NCI-H1048 (cell line): ENCODE measurements at places on chromosomes 1 and 21.
A peak's percentile ranks its signal among the peaks of the same experiment; 100 is the strongest.

GRCh38 chr1:62717483-62717882, 29.3 kb upstream of the DOCK7 start:
- no peak for DNase-seq

DNA sequence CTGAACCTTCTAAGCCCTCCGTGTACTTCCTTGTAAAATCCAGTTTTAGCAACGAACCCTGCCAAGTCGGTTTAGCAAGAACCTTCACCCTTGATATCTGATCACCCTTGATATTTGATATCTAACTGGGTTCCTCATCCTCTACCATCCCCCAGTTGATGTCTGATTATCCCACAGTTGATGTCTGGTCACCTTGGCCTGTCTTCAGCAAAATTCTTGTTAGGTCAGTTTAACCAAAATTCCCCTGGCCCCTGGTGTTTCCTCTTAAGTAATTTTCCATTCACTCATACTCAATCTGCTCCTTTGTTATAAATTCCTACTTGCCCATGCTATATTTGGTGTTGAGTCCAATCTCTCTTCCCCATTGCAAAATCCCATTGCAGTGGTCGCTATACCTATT, 114.5 kb upstream of the ZNHIT6 start:
- DNase-seq = no peak

DNA sequence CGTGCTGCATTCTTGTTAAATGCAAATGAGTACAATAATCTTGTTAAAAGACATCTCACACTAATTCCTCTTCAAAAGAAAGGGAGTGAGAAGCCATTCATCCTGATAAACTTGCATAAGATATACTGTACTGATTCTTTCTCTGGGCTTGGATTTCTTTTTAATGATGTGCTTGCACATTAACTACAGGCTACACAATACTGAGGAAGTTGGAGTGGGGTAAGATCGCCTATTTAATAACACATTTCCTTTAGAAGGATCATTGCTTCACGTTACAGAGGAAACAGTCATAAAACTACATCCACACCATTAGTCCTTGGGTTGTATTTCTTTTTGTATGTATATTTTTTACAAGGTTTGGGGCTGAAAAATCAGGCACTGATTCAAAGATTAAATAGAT, 36.6 kb downstream of the NRIP1 start:
- no peak for DNase-seq

- no peak for DNase-seq
Observed at GRCh38 chr1:243313635-243314536, 58.0 kb downstream of the SDCCAG8 start.

GRCh38 chr1:184473176-184473966, 86.5 kb downstream of the C1orf21 start:
- DNase-seq = no peak

DNA sequence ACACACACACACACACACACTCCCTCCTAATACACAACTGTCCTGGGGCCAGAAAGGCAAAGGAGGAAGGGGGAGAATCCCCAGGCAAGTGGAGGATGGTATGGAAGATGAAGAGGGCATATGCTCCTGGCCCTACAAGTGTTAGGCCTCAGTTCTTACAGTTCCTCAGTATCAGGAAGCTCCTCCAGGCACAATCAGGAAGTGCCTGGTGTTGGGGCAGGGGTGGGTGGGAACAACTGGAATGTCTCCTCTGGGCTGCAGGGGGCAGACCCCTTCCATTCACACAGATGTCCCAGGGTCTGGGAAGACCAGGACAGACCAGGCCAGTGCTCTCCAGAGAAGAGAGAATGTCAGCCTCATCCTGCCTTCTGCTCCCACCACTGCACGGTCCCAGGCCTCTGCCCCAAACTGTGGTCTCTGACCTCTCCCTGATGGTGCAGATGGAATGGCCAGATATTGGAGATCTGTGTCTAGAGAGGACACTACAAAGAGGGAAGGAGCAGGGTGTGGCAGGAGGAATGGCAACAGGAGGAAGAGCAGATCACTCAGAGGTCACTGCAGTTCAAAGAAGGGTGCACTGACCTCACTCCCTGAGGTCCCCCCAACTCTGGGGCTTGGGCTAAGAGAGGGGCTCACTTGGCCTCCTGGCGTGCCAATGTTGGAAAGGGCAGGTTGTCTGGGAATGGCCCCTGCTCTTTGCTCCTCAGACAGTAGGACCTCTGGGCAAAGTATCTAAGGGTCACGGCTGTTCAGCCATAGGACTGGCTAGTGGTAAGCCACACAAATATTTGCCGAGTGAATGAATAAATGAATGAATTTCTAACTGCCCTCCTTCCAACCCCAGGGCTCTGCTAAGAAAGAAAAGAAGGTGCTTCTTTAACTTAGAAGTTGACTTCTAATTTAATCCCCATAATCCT, 2.5 kb upstream of the DENND2D start:
- DNase-seq = no peak

DNA sequence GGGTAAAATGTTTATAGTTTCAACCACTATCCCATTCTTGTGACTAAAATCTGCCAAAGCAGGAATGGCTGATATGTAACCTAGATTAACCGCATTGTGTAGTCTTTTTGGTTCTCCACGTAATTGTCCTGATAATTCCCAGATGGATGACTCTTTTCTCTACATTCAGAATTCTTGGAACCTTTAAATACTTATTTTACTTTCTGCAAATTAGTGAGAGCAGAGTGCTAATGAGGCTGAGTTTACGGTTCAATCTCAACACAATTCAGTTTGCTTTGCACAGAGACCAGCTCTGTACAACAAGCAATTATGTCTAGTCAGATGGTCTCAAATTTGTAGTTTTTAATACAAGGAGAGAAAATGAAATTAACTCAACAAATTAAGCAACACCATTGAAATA, 9.1 kb downstream of the CRB1 start:
- no peak for DNase-seq

- no peak for DNase-seq
Observed at GRCh38 chr21:46211786-46212720, 16.5 kb downstream of the LSS start.

- DNase-seq = no peak
Observed at GRCh38 chr1:194175251-194175650, 988.8 kb upstream of the B3GALT2 start.

GRCh38 chr1:23352096-23352695, 8.1 kb upstream of the HNRNPR start:
- no peak for DNase-seq

DNA sequence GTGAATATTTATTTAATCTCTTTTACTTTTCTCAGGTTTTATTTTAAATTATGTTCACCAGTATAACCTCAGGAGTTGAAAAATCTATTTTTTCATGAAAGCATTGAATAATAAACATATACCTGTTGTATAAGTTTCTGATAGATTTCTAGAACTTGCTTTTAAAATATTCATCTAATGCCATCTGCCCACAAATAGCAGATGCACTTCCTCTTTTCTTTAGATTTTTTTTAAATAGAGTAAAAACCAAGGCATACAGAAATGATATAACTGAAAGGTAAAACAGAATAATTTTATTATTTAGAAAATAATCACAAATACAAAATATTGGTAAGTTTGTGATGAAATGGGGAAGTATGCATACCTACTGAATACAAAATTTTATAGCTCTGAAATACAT, 130.7 kb upstream of the PRMT6 start:
- DNase-seq = no peak

- DNase-seq = no peak
Observed at GRCh38 chr1:5811419-5811818, 180.8 kb downstream of the NPHP4 start.

DNA sequence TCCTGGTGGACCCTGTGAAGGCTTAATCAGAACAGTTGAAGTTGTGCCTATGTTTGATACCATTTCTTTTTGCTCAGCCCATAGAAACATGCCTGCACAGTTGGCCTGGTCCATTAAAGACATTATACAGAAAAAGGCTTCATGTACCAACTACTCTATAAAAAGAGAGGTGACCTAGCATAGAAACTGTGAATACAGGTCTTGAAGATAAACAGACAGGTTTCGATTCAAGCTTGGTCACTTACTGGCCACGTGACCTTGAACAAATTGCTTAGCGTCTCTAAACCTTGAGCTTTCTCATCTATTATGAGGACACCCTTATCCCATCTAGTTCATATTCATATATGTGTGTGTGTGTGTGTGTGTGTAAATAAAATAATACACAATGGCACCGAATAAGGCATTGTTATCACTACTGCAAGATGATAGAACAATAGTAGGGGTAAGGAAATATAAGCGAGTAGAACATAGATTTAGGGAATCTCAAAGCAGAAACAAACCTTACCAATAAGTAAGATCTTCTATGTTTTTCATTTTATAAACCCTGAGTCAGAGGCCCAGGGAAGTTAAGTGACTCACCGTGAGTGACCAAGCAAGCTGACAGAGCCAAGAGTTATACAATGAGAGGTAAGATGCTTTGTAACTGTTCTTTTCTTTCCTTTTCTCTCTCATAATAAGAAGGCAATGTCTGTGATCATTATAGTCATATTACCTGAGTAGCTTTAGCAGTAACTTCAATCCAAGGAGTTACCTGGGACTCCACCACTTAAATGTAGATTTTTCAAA, 476.8 kb upstream of the DEPDC1 start:
- no peak for DNase-seq

DNA sequence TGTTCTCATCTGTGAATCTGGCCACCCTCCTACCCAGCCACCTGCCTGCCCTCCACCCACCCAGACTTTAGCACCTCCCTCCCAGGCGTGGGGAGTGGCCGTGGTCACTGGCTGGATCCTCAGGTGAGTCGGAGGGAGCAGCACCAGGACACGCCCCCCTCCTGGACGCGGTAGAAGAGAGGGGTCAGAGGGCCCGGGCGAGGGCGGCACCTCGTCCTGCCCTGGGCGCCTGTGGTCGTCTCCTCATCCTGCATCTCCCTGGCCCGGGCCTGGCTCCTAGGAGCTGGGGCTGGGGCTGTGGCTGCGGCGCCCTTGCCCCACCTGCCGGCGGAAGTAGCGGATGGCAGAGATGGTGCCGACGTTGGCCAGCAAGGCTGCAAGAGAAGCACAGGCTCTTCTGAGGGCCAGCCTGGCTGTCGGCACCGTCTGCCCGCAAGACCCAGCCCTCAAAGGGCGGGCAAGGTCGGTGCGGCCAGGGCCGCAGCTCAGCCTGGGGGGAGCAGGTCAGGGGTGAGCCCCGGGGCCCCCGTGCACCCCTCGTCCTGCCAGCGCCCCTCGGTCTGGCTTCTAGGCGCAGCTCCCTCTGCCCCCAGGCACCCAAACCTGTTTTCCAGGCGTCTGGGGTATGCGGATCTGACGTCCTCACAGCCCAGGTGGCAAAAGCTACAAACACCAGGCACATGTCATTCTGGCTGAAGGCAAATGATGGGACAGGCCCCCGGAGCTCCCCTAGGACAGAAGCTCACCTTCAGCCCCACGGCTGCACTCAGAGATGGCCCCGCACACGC, 5.8 kb downstream of the PERM1 start:
- no peak for DNase-seq

DNA sequence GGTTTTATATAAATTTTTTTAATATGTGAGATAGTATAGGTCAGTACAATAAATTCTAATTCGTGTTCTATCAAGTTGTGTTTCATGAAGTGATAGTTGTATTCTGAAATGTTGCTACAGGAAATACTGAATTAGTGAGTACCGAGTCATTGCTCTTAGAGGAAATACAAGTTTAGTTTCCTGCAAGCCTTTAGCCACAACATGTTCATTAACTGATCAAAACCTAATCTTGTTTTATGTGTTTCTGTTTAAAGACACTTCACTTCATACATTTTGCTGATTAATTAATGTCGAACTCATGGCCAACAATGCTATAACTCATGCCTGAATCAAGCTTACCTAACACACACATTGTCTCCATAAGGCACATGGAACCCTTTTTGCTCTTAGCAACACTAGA, 43.6 kb downstream of the LRRC7 start:
- DNase-seq = no peak

- no peak for DNase-seq
Observed at GRCh38 chr1:38615680-38616079, 243.9 kb downstream of the RRAGC start.

GRCh38 chr1:80926531-80926930, 874.2 kb upstream of the ADGRL2 start:
- no peak for DNase-seq

DNA sequence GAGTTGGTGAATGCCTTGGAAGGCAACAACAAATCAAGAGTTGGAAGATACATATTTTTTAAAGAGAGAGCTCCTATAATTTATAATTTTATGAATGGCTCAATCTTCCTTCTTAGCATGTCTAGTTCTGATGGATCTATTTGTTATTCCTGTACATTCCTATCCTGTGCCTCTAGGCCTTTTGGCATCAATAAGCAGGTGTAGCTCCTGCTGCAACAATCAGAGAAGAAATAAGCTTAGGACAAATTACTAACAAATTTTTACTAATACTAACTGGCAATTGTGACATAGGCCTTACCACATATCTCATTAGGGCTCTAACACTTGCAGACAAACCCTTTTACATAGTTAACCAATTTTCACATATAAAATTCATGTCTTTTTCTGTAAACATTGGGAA, 682.0 kb downstream of the LTN1 start:
- no peak for DNase-seq

DNA sequence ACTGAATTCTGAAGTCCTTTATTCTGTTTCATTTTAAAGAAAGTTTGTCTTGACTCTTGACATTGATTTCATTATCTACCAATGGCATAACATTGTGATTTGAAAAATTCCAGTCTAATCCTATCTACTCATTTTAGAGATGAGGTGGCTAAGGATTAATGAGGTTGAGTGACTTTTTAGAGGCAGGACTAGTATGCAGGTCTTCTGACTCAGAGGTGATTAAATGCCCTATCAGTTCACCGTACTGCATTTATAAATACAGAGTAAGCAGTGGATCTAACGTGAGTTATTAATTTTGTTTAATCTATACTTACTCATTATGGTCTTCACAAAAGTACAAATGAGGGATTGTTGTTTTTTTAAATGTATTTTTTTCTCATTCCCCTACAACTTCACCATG, 277.6 kb downstream of the PTBP2 start:
- no peak for DNase-seq

GRCh38 chr1:245807306-245807705, 652.5 kb downstream of the KIF26B start:
- DNase-seq = peak; percentile 66

- DNase-seq = no peak
Observed at GRCh38 chr1:165862448-165862847, 35.0 kb downstream of the UCK2 start.

- no peak for DNase-seq
Observed at GRCh38 chr1:3373175-3373574, 81.3 kb upstream of the ARHGEF16 start.

- no peak for DNase-seq
Observed at GRCh38 chr1:2934642-2935081, 86.6 kb upstream of the ACTRT2 start.

- DNase-seq = no peak
Observed at GRCh38 chr1:223011505-223011856, 131.6 kb downstream of the TLR5 start.

DNA sequence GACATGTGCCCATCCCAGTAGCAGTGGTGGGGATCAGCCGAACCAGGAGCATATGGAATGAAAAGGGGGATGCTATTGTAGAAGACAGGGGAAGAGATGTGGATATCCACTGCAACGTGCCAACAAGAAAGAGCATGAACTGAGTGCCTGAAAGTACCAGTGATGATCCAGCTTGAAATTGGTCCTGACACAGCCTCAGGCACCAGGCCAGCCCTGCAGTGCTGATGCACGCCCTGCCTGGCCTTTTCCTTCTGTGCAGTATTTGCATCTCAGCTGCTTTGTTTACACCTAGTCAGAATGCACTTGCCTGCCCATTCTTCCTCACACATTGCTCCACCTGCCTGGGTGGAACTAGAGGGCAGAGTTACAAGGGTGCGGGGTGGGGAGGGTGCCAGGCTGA, 50.3 kb upstream of the ARTN start:
- DNase-seq = no peak

GRCh38 chr1:245255783-245256182, 101.0 kb downstream of the KIF26B start:
- no peak for DNase-seq

GRCh38 chr1:234938924-234939323, 189.7 kb downstream of the TOMM20 start:
- no peak for DNase-seq
